ENCODE measurements at places on chromosomes 7 and 10. TPM values are rescaled to one million over a fixed set of nuclear protein-coding genes. Genes with fewer than 3 reads are reported as not detected.

- DNase-seq, result no peak
Observed at GRCh38 chr10:6778992-6779701, 199.1 kb upstream of the PRKCQ start.

The PHTF2 gene
- total RNA-seq, result 22.1 TPM

DNA sequence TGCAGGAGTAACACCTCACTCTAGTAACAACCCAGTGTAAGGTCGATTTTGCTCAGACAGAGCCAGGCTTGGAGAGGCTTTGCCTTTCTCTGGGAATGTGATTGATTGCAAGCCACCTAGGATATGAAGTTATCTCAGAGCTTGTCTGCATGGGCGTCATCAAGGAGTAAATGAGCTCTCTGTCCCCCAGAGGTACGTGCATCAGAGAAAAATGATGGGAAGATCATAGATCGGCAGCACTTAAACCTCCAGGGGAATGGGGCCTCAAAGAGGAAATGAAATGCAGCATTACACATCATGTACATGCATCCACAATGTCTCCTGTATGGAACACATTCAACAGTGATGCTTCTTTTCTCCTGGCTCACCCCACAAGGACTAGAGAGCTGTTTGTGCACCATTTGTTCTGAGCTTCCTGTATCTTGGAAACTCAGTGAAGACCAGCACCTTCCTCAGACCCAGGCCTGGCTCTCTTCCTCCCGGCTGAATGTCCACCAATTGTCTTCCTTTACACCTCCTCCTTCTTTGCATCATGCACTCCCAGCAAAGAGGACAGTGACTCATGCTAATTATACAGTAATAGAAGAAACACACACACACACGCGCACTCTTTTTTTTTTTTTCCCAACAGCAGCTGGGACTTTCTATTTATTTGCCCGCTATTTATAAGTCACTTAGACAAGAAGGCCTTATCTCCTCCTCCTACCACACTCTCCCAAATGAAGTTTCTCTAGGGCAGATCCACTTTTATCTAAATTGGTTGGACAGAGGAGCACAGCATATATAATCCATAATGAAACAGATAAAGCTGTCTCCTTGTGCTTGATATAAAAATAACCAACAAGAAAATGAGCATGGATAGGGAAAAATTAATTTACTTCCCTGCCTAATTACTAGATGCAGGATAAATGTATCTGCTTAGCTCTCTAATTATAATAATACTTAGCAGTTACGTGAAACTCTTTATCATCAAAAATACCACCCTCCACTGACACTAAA, 990.7 kb downstream of the CCSER2 start:
- DNase-seq, result no peak

The VIPR2 gene
- 17.5 TPM for total RNA-seq

The LGI1 gene
- total RNA-seq, result not detected

The HTRA1 gene
- 62.6 TPM for total RNA-seq

The ADIRF gene
- total RNA-seq, result 41.1 TPM

DNA sequence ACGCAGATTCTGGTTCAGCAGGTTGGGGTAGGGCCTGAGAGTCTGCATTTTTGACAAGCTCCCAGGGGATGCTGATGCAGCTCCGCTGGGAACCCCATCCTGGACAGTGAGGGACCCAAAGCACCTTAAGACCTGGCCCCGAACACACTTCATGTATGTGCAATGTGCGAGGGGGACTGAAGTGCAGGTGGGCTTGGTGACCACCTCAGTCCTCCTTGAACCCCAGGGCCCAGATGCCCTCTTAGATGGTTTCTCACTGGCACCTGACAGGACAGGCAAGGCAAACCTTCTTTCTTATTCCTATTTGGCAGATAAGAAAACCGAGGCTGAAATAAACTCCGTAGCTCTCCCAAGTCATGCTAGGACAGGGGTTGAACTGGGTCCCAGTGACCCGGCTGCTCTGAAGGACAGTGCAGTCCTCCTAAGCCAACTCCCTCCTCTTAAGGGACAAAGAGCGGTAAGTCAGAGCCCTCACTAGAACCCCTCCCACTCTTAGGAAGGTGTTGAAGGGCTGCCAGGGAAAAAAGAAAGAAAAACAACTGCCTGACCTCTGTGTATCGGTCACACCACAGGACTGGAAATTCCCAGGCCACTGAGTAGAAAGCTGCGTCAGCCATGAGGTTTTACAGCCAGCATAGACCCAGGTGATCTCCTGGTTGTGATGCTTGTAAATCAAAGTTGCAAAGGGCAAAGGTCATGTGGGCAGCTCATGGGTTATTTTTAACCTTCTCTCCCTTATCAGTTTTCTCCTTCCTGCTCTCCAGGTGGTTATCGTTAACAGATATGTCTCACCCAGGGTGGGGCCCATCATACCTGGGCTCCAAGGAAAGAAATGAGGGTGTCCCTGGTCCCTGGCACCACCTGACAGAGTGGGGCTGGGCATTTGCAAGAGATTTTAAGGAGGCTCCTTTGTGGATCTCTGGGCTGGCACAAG, 90.9 kb upstream of the SMNDC1 start:
- no peak for DNase-seq

DNA sequence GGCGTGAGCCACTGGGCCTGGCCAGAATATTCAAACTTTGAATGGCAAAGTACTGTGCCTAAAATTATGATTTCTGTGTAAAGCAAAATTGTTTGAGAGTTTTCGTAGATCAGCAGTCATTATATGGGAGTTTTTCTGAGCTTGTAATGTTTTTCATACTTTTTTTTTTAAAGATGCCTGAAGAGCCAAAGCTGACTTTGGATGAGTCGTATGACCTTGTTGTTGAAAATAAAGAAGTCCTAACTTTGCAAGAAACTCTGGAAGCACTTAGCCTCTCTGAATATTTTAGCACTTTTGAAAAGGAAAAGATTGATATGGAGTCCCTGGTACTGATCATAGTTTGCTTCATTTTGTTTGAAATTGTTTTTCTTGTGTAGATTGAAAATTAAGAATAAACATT, 26.7 kb downstream of the SEC23IP start:
- no peak for DNase-seq

- DNase-seq, result no peak
Observed at GRCh38 chr10:70162151-70162891, 8.0 kb downstream of the SAR1A start.

DNA sequence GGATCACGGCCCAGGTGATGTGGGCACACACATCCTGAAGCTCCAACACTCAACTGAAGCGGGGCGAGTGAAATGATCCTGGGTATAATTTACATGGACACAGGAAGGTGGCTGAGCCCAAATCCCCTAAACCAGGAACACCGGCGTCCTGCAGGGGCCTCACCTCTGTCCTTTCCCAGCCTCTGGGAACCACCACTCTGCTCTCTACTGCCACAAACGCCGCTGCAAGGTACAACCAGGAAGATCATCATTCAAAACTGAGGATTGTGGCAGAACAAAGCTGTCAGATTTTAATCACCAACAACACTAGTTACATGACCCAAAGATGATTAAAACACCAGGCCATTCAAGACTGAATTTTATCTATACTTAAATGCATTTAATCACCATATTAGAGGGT, 104.0 kb downstream of the DIP2C start:
- DNase-seq, result no peak

The NUDT13 gene
- 5.6 TPM for total RNA-seq

DNA sequence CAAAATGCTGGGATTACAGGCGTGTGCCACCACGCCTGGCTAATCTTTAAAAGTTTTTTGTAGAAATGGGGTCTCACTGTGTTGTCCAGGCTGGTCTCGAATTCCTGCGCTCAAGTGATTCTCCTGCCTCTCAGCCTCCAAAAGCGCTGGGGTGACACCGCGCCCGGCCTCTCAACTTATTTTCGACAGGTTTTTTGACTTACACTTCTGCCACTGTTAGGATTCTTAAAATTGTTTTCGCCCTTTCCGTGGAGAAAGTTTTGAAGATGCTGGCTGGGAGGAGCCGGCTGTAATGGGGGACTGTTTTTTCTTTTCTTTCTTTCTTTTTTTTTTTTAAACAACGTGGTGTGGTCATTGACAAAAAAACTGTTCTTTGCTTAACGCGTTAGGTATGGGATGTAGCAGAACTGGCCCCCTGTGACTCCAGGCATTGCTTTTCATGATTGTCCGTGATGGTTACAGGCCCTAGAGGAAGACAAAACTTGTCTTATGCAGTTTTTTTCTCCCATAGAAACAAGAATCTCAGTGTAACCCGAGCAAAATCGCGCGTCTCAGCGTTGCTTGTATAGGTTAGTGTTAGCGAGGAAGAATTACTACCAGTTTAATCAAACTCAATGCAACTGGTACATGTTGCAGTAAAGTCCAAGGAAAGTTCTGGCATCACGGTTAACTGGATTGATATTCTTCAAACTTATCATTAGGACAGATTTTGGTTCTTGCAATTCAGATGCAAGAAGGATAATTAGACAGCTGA, 72.2 kb downstream of the DAGLB start:
- no peak for DNase-seq

GRCh38 chr7:122302761-122303530, 1.6 kb downstream of the FEZF1 start:
- DNase-seq, result no peak

The RAPGEF5 gene
- total RNA-seq, result 16.5 TPM

DNA sequence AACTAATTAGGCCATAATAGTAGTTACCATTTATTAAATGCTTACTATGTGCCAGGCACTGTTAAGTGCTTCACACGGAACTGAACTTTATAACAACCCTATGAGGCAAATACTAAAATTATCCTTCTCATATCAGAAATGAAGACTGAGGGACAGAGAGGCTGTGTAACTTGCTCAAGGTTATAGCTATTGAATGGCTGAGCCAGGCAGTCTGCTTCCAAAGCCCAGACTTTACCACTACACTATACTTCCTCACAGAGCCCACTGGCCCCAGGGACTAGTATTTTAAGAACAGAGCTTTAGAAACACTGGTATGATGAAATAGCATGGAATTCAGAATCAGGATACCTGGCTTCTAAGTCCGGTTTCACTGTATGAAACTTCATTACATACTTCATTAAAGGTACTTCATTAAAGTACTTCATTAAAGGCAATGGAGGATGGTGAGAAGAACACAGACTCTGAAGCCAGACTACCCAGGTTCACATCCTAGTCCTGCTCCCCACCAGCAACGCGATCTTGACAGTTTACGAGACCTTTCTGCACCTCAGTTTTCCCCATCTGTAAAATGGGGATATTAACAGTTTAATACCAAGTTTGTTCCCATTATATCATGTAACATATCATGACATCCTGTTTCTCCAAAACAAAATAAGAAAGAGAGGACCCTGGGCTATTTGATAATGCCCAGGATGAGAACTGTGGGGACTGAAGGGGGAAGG, 19.6 kb downstream of the ANXA11 start:
- no peak for DNase-seq

The SYT15B gene
- total RNA-seq, result 0.93 TPM

The HOXA6 gene
- total RNA-seq, result not detected

DNA sequence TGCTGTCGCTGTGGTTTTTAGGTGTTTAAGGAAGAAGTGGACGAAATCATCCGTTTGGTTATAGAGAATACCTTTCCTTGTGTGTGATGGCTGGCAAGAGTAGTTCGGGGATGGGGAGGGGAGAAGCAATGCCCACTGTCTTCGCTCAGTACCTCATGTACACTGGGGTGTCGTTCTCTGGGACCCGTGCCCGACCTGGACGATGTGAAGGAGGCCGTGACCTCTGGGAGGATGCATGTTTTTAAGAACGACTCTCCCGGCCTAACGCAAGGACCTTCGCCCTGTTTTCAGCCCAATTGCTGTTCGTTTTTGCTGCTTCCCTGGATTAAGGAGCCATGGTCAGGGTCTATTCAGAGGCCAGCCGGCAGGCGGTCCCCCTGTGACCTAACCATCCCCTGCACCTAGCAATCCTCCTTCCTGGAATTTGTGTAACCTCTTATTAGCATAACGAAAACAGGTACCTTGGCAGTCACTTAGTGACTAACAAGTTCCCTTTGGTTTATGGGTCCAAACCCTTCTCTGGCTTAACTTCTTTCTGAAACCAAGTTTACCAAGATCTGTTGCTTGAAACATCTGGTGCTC, 1.3 kb downstream of the NFE2L3 start:
- no peak for DNase-seq

DNA sequence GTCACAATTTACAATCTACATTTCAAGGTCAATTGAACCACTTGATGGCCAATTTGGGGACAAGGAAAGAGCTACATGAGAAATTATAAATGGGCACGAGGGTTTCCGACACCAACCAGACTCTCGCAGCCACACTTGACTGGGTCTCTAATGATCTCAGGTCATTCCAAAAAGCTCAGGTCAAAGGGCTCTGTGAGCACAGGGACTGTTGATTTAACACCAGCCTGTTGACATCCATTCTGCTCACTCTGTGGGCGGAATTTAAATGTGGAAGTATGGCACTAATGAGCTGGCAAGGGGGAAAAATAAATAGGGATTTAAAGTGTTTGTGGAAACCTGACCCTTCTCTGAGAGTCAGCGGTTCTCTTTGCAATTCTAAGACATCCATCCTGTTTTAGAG, 810.7 kb upstream of the AUTS2 start:
- no peak for DNase-seq

- peak; percentile 17 for DNase-seq
Observed at GRCh38 chr7:25495342-25496250, 267.3 kb upstream of the NPVF start.

The OR6V1 gene
- not detected for total RNA-seq

DNA sequence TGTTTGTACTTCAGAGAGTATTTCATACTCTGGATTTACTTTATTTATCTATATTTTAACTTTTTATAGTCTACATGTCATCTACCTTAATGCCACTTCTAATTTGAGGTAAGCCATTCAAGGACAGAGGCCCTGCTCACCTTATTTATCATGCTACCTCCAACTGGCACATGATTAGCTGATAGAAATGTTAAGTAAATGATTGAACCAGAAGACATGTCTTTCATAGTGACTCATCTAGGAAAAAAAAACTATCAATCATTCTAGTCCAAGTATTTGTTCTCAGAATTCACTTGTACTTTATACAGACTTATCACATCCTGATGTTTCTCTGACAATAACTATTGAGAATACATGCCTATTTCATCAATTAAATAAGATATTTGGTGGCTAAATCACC, 856.3 kb downstream of the XPNPEP1 start:
- no peak for DNase-seq

- no peak for DNase-seq
Observed at GRCh38 chr10:3074145-3074665, 6.9 kb downstream of the PFKP start.

GRCh38 chr7:145909991-145910513, 206.5 kb upstream of the CNTNAP2 start:
- no peak for DNase-seq

The ADGRA1 gene
- total RNA-seq, result not detected

The INSYN2A gene
- total RNA-seq, result not detected

GRCh38 chr10:71136036-71136721, 76.2 kb upstream of the UNC5B start:
- DNase-seq, result no peak

The GRM3 gene
- not detected for total RNA-seq

The DPP6 gene
- total RNA-seq, result 0.25 TPM
